Putamen (tissue), 1 donor: ENCODE measurements at places on chromosomes 7 and 10.

DNA sequence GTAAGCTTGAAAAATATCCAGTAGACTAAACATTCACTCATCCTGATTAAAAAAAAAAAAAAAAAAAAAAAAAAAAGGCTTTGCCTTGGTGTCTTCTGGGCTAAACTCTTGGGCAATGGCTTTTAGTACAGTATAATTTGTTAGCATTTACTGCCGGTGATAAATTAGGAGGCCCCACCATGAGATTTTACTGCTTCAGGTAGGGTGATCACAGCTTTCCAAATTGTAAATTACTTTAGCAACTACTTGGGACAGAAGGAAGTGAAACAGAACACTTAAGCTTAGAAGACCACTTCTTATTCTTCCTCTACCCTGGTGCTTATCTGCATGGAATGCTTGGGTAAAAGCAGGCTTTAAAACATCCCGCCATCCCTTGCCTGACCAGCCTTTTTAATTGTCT is 152.1 kb downstream of the HIBADH start:
- DNase-seq: no peak

DNA sequence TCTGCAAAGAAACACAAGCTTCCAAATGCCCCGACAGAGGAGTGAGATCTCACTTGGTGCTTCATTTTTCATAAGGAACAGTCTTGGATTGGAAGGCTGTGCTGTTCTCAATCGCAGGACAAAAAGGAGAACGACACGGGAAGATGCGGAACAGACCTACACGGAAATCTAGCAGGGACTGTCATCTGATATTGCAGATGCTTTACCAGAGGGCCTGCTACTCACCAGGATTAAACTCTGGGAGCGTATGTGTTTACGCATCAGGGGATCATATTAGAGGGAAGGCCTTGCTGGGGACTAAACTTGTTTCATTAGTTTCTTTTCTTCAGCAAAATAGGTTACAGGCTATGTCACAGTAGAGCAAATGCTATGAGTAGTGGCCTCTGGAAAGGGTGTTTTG is 82.8 kb upstream of the EEPD1 start:
- no peak for DNase-seq

DNA sequence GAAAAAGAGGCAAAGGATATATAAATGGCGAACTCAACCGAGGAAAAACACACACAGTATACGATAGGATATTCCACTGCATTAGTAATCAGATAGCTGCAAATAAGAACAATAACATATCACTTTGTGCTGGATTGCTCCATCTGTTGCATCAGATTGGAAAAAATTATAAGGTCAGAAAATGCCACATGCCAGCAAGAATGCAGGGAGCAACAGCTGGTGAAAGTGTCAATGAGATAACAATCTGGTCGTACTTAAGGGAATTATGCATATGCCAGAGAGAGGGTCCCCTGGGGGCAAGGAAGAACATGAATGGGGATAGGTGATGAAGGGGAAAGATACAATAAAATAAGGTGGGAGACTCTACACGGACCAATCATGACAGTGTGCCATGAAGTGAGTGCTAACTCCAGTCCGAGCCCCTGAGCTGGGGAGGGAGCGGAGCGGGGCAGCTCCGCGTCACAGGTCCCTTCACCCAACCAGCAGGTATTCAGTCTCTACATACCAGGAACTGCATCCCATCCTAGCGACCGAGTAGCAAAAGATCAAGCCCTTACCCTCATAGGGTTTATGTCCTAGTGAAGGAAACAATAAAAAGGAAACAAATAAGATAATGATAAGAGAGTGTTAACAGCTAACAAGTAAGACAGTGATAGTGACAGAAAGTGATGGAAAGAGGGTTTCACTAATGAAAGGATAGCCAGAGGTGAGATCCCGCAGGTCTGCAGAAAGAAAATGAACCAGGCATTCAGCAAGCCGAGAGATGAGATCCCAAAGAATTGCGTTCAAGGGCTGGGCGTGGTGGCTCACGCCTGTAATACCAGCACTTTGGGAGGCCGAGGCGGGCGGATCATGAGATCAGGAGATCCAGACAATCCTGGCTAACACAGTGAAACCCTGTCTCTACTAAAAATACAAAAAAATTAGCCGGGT is 9.4 kb downstream of the MPP7 start:
- DNase-seq: no peak

DNA sequence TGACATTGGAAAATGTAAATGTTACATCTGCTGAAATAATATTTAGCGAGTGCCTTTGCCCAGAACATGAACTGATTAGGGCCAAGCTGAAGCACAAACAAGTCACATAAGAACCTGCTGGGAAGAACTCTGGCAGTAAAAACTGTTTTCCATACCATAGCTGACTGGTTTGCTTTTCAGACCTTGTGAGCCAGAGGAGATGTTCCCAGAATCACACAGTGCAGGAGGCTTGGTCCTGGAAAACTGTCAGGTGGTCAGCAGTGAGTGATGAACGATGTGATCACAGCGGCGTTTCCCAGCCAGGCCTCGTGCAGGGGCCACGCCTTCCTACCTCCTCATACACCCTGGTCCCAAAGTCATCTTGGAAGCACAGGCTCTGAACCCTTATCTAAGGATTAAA is 164.2 kb upstream of the EEPD1 start:
- no peak for DNase-seq

GRCh38 chr7:8051373-8051772 is 82.8 kb downstream of the GLCCI1 start:
- no peak for DNase-seq

GRCh38 chr7:104156842-104157277 is 51.0 kb downstream of the ORC5 start:
- DNase-seq: peak; percentile 12

GRCh38 chr10:5949009-5949759 is 28.2 kb downstream of the IL15RA start:
- DNase-seq: peak; percentile 63

DNA sequence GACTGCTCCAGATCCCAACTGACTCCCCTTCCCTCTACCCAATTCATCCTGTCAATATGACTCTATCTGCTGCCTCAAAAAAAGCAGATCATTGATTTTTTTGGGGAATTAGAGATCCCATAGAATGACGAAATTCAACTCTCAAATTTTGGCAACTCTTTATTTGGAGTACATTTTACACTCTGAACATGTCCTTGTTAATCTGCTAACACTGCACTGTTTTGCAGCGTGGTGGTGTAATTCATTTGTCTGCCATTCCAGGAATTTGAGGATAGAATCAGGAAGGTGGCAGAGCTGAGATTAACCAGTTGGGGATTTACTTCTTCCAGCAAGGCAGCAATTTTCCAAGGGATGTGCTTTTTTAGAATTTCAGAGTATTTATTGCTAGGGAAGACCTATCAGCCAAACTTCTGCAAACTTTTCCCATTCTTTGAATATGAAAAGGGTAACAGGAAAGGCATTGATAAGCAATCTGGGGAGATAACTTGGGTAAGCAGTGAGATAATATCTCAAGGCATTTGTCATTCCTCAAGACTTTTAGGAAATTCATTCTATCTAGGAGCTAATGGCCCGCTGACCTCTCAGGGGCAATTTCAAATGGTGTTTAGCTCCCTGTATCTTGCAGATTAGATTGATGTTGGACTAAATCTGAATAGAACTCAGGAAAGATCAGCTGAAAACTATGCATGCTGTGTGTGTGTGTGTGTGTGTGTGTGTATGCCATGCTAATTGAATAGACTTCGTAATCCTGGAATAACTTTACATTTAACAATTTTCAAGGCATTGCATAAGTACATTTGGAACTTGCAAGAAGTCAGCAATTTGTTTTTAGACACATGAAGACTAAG is 9.7 kb downstream of the BAMBI start:
- no peak for DNase-seq

DNA sequence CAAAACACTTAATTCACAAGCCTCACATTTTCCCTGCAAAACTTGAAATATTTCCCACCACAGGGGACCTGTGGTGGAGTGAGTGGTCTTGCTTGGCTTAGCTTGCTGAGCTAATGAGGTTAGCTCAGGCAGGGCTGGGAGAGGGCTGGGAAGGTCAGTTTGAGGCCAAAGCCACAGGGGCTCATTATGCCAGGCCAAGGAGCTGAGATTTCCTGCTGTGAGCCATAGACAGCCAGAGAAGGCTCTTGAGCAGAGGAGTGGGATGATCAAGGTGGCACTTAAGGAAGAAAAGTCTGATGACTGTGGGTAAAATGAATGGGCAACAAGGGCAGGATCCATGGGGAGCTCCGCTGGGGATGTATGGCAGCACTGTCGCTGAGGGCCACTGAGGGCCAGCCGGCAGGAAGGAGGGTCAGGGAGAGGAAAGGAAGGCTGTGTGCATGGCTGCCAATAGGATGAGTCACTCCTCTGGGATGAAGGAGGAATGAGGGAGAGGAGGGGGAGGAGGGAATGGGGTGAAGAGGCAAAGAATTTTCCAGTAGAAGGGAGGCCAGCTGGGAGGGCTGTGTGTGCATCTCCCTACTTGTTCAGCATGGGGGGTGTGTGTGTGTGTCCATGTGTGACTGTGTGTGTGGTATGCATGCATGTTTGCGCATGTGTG is 18.7 kb upstream of the ZNF488 start:
- no peak for DNase-seq

DNA sequence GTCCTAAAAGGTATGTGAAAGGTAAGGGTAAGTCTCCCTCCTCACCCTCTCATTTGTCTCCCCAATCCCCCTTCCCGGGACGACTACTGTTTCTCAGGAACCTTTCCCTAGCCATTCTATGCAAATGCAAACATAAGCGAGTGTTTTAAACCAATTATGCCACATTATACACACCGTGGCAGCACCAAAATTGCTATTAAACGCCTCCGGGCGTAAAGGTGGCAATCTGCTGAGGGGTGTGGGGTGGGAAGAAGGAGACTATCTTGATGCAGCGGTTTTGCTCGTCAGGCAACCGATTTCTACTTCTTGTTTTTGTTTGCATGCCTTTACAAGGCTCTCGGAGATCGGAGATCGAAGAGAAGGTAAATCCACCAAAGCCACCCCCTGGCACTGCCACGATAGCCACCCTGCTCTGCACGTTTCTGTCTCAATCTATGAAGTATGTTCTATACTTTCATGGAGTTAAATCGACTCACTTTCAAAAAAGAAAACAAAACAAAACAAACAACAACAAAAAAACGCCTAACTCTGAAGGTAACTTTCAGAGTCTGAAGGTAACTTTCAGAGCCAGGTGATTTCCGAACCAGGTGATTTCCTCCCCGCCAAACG is 46.0 kb upstream of the CDK1 start:
- DNase-seq: no peak

DNA sequence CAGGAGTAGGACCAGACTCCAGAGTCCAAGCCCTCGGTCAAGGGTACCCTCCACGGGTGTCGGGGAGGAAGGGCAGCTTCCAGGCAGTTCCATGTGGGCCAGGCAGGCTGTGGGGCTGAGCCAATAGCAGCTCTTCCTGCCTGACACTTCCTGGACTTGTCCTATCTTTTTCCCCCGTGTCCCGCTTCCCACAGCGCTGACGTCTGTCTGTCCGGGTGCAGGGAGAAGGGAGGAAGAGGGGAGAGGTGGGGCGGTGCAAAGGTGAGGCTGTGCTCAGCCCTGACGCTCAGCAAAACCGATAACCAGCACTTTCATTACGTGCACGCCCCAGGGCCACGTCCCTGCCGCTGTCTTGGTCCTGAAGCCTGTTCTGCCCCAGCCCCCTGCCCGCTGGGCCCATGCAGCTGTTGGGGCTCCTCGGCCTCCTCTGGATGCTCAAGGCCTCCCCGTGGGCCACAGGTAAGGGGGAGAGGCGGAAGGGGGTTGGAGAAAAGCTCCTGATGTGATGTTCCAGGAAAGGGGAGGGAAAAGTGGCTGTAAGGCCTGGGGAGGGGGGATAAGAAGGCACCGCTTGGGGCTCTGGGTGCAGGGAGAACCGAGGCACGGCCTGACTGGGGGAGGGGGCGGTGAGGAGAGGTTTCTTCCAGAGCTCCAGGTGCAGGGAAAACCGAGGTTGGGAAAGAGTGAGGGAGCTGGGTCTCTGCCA is at the start of gene MUC3A:
TSS of gene MUC3A (plus strand) at position 308 of the 706 bp plus-strand sequence. CDS start at position 399, 91 bp downstream.
- no peak for DNase-seq

GRCh38 chr7:31553661-31554081 is 39.8 kb downstream of the ITPRID1 start:
- DNase-seq: no peak

DNA sequence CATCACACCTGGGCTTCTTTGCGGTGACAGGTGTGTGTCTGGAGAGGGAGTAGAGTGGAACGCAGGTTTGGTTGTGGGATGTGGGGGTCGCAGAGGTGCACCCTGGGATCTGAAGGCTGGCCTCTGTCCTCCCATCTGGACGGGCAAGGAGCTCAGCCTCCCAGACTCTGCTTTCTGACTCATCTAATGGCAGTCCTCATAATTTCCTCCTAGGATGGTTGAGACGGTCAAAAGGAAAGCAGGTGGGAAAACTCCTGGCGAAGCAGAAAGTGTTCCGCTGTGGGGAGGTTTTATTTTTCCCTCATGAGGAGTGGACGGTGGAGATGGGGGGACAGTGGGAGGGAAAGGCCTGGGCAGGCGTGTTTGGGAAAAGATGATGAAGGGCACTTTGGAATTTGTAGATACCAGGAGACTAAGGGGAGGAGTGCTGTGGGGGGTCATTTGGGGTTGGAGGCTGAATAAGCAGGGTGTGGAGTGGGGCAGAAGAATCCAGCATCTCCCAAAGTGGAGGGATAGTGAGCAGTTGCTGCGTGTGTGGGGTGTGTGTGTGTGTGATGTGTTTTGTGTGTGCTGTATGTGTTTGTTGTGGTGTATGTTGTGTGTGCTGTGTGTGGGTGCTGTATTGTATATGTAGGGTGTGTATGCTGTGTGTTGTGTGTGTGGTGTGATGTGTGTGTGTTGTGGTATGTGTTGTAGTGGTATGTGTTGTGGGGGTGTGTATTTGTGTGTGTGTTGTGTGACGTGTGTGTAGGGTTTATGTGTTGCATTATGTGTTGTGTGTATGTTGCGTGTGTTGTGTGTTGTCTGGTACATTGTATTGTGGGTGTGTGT is 97.2 kb upstream of the PODXL start:
- no peak for DNase-seq

DNA sequence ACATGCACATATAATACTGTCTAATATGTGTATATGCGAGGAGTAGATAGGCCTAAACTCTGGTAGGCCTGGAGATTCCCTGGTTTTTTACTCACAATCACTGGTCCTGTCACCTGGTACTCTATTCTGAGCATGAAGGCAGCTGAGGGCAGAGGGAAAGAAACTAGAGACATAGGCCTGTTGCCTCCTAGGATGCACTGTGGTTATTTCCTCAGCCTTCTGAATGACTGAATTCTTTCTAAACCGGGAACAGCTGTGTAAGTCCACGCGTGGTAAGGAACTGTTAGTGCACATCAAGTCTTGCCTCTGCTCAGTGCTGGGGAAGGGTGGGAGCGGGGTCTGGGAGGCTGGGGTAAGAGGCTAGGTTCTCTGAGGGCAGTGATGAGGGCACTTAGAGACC is 7.7 kb downstream of the KAZALD1 start:
- no peak for DNase-seq

DNA sequence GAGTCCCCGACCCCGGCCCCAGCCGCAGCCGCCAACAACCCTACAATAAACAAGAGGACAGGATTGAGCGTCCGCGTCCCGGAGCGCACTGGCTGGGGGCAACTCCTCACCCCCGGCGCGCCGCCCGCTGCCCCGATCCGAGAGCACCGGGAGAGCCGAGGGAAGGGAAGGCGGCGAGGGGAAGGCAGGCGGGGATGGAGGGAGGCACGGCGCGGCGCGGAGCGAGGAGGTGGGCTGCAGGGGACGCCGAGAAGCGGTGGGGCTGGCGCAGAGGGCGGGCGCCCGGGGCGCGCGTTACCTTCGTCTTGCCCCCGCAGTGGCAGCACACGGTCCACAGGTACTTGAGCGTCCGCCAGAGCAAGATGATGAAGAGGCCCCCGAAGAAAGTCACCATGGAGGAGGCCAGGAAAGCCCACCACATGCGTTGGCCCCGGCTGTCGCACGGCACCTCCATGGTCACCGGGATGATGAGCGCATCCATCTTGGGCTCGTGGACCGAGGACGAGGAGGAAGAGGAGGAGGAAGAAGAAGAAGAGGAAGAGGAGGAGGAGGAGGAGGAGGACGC is 559 bp downstream of the KCNMA1 start:
- DNase-seq: no peak
